ENCODE measurements at places on chromosomes 12 and 14.

GRCh38 chr12:62919838-62920237 is 15.1 kb downstream of the PPM1H start:
- peak; percentile 68 for DNase-seq

DNA sequence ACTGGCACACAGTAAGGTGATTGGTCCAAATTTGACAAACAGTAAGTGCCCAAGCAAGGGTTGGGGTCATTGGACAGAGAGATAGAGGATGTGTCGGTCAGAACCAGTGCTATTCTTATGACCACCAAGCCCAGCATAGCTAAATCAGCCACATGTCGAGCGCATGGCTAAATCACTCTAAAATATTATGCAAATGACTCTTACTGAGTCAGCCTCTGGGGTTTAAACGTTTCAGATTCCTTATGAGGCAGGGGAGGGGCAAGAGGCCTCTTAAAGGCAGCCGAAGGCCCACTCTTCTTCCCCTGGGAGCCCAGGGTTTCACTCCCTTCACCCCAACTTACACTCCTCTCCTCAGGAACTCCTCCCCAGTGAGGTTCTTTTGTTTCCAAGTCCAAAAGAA is 603 bp upstream of the ENDOU start:
- DNase-seq = no peak

DNA sequence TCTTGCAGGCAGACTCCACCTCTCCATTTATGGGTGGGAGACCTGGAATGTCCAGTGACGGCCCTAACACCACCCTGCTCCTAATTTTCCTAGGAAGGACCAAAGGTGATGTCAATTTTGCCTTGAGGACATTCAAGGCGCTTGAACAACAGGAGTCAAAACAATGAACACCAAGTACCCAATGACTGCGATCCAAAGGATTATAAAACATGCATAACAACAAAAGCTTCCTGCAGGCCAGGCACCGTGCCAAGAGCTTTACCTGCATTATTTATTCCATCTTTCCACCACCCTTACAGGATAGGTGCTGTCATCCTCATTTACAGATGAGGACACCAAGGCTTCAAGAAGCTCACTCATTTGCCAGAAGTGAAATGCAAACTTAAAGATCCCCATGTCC is 15.2 kb upstream of the FOXN3 start:
- no peak for DNase-seq

GRCh38 chr12:15276088-15276698 is 46.1 kb upstream of the PTPRO start:
- peak; percentile 68 for DNase-seq

DNA sequence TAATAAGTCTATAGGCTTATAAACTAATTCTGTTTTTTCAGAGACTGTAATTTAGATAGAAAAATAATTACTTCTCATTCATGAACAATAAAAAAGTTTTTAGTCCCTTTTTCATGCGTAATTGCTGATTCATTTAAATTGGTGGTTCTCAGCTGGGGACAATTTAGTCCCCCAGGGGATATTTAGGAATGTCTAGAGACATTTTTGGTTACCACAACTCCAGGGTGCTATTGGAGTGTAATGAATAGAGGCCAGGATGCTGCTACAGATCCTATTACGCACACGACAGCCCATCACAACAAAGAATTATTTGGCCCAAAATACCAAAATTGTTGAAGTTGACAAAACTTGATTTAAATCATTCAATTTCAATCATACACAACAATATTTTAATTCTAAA is 22.8 kb upstream of the VCPKMT start:
- no peak for DNase-seq

- no peak for DNase-seq
Measured at GRCh38 chr12:25362646-25363045, 111.9 kb upstream of the KRAS start.

GRCh38 chr12:131840643-131841416 is 12.6 kb downstream of the MMP17 start:
- no peak for DNase-seq

GRCh38 chr14:68774771-68775613 is 17.9 kb downstream of the ZFP36L1 start:
- DNase-seq = no peak

- no peak for DNase-seq
Measured at GRCh38 chr12:19183121-19183838, 53.7 kb downstream of the PLEKHA5 start.

DNA sequence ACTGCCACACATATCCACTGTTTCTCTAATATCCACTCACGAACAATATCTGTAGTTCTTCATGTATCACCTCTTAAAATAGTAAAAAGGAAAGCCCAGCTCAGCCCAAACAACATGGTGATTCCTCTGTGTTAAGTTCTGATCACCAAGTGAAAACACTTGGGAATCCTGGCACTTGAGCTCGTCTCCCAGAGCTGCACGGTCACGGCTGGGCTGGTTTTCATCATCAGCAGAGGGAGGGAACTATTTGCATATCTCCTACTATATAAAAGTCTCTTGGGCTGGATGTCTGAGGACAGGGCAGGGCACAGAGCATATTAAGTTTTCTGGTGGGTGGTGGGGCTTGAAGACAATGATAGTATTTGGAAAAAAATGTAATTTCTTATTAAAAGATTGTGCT is 870.6 kb downstream of the TMEM121 start:
- DNase-seq = no peak

GRCh38 chr12:118029166-118029565 is 12.7 kb downstream of the RFC5 start:
- no peak for DNase-seq

Measured in midbrain (tissue), 1 donor.